ENCODE measurements at places on chromosomes 12 and 14. TPM values are rescaled to one million over a fixed set of nuclear protein-coding genes. Genes with fewer than 3 reads are reported as not detected.

DNA sequence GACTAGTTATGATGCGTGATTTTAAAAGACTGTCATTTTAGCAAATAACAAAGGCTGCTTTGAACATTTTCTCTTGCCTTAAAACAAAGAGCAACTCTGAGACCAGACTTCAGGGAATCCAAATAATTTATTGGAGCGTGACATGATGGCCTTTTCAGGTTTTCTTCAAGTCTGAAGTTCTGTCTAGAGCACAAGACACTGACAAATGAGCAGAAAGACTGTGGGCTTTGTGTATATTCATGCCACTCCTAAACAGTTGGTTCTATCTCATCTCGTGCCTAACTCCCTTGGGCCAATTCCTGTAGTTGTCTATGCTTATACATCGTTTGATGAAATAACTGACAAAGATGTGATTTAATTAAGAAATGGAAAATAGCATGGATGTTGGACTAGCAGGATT is 47.5 kb downstream of the IFT81 start:
- no peak overlapping the region for H3K4me3 ChIP-seq
- no peaks in the 10 kb centered on the region for H3K4me1 ChIP-seq
- peak overlapping the region; percentile 39 for H3K27ac ChIP-seq
- peaks cover 45% of the 10 kb centered on the region for H3K36me3 ChIP-seq
- DNase-seq, result no peak

DNA sequence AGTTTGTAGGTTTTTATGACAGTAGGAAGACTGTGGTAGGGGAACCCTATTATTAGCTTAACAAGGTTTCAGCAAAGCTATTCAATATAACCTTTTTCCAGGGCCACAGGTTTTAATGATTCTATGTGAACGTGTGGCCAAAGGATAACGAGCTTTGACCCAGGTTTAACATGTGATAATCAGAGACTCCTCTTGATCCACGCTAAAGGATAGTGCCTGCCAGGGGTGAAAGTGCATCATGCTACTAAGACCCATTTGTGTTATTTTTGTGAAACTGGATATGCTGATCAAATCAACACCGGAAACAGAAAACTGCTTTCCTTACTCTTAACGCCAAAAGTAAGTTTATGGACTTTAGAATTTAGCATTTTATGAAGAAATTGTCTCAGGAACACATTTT is 909 bp upstream of the TAOK3 start:
- no peak for DNase-seq
- H3K27me3 ChIP-seq, result no peaks in the 10 kb centered on the region
- H3K4me3 ChIP-seq, result peak overlapping the region; percentile 89
- H3K36me3 ChIP-seq, result no peaks in the 10 kb centered on the region
- peaks cover 4% of the 10 kb centered on the region for H3K4me1 ChIP-seq

- H3K27ac ChIP-seq, result no peak overlapping the region
- DNase-seq, result peak; percentile 74
- H3K36me3 ChIP-seq, result no peaks in the 10 kb centered on the region
- H3K4me3 ChIP-seq, result no peak overlapping the region
Measured at GRCh38 chr12:65715961-65716360, 108.3 kb upstream of the HMGA2 start.

The PPFIBP1 gene
- total RNA-seq, result 213 TPM

The SETD3 gene
- total RNA-seq, result 62.9 TPM

The PAPLN gene
- 16.5 TPM for total RNA-seq
